ENCODE measurements at places on chromosomes 6 and 20.
A peak's percentile ranks its signal among the peaks of the same experiment; 100 is the strongest.

GRCh38 chr6:169859978-169860703 lies 108.7 kb downstream of the ERMARD start:
- no peak overlapping the region for H3K27ac ChIP-seq
- H3K4me1 ChIP-seq = no peaks in the 10 kb centered on the region
- H3K36me3 ChIP-seq = no peaks in the 10 kb centered on the region
- DNase-seq = peak; percentile 29

DNA sequence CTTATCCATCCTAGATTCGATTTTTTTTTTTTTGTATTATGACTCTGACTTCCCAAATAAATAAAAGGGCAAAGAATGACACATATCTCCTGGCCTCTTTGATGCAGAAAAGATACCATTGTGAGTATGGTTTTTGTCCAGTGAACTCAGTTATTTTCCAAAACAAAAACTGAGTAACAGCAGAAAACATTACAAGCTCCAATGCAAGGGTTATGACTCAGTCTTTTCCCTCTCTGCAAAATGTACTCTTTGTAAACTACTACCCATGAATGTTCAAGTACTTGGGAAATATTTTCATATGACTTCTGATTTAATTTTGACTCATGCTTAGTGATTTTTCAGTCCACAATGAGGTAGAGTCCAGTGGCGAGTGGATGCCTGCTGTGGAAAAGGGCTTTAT lies 355.3 kb downstream of the RNF144B start:
- H3K4me1 ChIP-seq = no peaks in the 10 kb centered on the region
- no peak overlapping the region for H3K4me3 ChIP-seq
- no peak for DNase-seq

DNA sequence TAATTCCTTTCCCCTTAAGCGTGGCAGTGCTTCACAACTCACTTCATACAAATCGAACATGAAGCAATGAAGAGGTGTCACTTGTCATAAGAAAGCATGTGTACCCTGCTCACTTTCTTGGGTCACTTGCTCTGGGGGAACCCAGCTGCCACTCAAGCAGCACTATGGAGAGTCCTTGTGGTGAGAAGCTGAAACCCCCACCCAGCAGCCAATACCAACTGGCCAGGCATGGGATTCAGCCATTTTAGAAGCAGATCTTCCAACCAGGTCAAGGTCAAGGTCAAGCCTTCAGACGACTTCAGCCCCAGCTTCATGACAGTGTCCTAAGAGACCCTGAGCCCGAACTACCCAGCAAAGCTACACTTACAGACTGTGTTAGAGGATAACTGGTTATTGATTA lies 62.8 kb downstream of the PSMB1 start:
- H3K4me1 ChIP-seq = no peaks in the 10 kb centered on the region
- peaks cover 2% of the 10 kb centered on the region for H3K27me3 ChIP-seq
- H3K27ac ChIP-seq = no peak overlapping the region
- H3K36me3 ChIP-seq = no peaks in the 10 kb centered on the region
- H3K4me3 ChIP-seq = no peak overlapping the region
- DNase-seq = no peak

GRCh38 chr6:169854813-169855212 lies 103.4 kb downstream of the ERMARD start:
- H3K4me3 ChIP-seq = no peak overlapping the region
- no peak overlapping the region for H3K27ac ChIP-seq
- H3K4me1 ChIP-seq = no peaks in the 10 kb centered on the region

- H3K4me1 ChIP-seq = no peaks in the 10 kb centered on the region
- no peaks in the 10 kb centered on the region for H3K36me3 ChIP-seq
- no peak overlapping the region for H3K4me3 ChIP-seq
- no peak overlapping the region for H3K27ac ChIP-seq
Observed at GRCh38 chr6:133827766-133828165, 61.1 kb upstream of the TCF21 start.

- no peak for DNase-seq
- H3K4me3 ChIP-seq = no peak overlapping the region
- no peak overlapping the region for H3K27ac ChIP-seq
- peaks cover under 1% of the 10 kb centered on the region for H3K4me1 ChIP-seq
- no peaks in the 10 kb centered on the region for H3K27me3 ChIP-seq
- peaks cover 6% of the 10 kb centered on the region for H3K36me3 ChIP-seq
Observed at GRCh38 chr6:170313716-170314295, 7.2 kb downstream of the FAM120B start.

DNA sequence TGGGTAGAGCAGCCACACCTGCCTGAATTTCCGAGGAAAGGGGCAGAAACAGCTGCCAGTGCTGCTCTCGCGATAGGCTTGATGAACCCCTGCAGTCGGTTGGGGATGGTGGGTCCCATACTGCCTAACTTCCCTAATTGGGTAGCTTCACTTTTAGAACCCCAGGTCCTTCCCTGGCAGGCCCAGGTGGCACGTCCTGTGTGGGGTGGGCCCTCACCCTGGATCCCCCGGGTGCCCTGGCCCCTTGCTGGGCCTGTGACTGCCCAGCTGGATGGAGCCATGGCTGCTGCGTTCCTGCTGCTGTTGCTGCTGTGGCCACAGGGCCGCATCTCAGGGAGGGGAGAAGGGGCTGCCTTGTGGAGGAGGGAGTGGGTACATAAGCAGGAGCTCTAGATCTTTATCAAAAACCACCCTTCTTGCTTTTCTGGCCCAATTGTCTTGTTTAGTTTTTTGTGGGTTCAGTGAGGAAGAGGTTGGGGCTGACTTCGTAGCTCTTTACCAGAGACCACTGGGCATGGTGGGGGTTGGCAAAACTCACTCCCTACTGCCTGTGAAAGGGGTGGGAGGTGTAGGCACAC lies 19.2 kb downstream of the TREML4 start:
- DNase-seq = no peak
- no peak overlapping the region for H3K27ac ChIP-seq
- H3K36me3 ChIP-seq = no peaks in the 10 kb centered on the region
- H3K27me3 ChIP-seq = no peaks in the 10 kb centered on the region

DNA sequence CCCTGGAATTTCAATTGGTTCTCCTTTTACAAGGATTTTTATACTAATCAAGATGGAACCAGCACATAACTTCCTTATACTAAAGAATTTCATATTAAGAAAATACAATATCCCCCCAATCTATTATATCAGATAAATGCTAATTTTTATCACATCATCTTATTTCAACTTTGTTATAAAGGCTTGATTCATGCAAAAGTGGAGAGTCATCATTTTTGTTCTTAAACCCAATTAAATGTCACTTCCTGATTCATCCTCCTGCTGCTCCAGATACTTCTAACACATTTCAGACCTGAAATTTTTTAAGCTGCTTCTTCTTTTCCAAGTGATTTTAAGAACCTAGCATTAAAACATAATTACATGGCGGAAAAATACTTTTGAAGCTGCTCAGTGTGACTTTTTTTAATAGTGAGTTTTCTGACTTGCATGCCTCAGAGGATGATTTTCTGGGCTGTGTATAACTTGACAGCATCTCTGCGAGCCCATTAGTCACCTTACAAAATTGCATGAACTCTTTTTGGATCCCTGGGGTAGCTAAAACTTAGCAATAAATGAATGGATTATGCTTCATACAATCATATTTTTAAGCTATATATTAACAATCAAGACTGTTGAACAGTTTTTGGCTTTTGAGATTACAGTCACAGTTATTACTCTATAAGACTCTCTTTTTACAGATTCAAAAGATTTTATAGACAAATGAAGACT lies 134.1 kb downstream of the ELOVL4 start:
- peaks cover 1% of the 10 kb centered on the region for H3K4me1 ChIP-seq
- no peaks in the 10 kb centered on the region for H3K27me3 ChIP-seq
- no peak overlapping the region for H3K27ac ChIP-seq
- no peak for DNase-seq

DNA sequence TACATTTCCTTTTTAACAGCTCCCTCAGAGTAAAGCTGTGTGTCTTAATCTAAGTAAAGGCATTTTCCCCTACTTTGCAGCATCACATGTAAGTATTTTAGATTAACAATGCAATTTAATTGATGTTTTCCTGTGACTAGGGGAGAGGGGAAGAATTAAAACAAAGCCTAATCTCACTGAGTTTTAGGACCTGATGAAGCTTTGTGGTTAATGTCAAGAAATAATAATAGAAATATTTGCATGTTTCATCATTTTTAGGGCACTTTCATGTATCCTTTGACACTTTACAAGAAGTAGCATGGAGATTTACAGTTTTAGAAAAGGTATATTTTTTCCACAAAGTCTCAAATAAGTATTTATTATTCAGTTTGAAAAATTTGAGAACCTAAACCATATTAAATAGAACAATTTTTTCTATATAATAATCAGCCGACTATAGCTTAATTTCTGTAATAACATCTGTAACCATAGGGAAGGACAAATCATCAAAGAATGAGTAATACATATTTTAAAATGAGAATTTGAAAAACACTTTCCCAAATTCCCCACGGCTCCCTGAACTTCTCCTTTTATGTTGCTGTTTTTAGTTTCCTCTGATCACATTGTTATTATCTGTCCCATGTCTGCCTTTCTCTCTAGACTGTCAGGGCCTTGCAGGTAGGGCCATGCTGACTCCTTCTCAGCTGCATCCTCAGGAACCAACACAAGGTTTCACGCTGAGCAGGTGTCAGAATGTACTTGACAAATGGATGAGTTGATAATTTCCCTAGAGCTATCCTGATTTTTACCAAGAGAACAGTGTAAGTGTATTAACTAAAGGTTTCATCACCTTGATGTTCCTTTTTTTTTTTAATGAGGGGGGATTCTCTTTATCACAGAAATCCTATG lies 338.1 kb downstream of the SYNE1 start:
- no peak for DNase-seq
- no peak overlapping the region for H3K4me3 ChIP-seq
- peaks cover 46% of the 10 kb centered on the region for H3K4me1 ChIP-seq
- H3K27ac ChIP-seq = peak overlapping the region; percentile 42

- no peak overlapping the region for H3K4me3 ChIP-seq
- no peaks in the 10 kb centered on the region for H3K27me3 ChIP-seq
- DNase-seq = no peak
- no peak overlapping the region for H3K27ac ChIP-seq
Observed at GRCh38 chr6:111990214-111990613, 63.7 kb upstream of the CCN6 start.

- no peak for DNase-seq
- no peaks in the 10 kb centered on the region for H3K27me3 ChIP-seq
- H3K36me3 ChIP-seq = peaks cover 2% of the 10 kb centered on the region
- H3K27ac ChIP-seq = peak overlapping the region; percentile 88
- H3K4me1 ChIP-seq = peaks cover 10% of the 10 kb centered on the region
Observed at GRCh38 chr6:3259491-3259958, 778 bp downstream of the PSMG4 start.
